Activated CD8-positive, alpha-beta memory T cell treated with anti-CD3 and anti-CD28 coated beads for 48 hours (primary cell): ENCODE measurements at places on chromosomes 7 and 10.

- no peak for DNase-seq
These were observed 129.6 kb downstream of the ATP6V0E2 start for GRCh38 chr7:150003304-150003810.

DNA sequence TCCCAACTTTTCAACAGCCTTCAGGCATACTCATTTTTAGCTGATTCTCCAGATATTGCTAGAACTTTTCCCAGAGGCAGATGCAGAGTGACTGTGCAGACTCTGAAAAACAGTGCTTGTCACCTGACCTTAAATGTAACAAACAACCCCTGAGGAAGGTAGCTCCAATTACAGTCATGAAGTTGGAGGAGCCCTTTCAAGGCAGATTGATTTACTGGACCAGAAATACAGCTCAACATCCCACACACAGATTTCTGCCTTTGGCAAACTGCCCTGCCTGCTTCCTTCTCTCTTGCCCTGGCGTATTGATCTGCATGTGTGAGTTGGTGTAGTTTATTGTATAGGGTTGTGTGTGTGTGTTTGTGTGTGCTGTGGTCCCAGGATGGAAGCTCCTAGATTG lies 38.5 kb downstream of the PYROXD2 start:
- no peak for DNase-seq

DNA sequence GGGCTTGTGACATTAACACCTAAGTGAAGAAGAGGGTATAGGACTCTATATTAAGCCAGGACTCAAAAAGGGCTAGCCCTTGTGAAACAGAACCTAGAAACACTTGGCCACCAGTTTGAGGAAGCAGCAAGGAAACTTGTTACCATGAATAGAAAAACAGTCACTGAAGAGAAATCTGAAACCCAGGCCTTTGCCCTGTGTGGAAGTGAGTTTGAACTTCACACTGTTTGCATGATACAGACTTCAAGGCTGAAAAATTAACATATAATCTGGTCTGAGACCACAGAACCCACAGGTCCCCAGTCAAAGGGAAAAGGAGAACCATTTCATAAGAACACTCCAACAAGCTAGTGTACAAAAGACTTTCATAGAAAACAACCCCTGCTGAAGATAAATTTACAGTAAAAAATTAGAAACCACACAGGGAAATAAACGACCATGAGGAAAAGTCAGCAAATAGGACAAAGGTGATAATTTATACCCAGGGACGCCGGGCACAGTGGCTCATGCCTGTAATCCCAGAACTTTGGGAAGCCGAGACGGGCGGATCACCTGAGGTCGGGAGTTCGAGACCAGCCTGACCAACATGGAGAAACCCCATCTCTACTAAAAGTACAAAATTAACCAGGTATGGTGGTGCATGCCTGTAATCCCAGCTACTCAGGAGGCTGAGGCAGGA lies 76.1 kb downstream of the SKIDA1 start:
- no peak for DNase-seq

DNA sequence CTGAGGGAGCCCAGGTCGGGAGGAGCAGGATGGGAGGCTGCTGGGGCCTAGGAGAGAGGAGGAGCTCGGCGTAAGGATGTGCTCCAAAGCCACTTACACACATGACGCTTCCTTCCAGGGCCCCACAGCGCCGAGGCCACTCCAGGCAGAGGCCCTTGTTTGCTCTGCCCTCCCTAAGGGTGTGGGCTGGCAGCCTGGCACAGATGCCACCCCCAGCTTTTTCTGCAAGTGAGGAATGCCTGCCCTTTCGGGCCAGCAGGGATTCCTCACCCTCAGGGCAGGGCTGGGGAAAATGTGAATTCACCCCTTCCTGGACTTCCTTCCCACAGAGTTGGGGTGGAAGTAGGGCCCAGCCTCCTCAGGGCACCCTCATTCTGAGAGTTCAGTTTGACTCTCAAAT lies 5.6 kb upstream of the AQP1 start:
- no peak for DNase-seq

DNA sequence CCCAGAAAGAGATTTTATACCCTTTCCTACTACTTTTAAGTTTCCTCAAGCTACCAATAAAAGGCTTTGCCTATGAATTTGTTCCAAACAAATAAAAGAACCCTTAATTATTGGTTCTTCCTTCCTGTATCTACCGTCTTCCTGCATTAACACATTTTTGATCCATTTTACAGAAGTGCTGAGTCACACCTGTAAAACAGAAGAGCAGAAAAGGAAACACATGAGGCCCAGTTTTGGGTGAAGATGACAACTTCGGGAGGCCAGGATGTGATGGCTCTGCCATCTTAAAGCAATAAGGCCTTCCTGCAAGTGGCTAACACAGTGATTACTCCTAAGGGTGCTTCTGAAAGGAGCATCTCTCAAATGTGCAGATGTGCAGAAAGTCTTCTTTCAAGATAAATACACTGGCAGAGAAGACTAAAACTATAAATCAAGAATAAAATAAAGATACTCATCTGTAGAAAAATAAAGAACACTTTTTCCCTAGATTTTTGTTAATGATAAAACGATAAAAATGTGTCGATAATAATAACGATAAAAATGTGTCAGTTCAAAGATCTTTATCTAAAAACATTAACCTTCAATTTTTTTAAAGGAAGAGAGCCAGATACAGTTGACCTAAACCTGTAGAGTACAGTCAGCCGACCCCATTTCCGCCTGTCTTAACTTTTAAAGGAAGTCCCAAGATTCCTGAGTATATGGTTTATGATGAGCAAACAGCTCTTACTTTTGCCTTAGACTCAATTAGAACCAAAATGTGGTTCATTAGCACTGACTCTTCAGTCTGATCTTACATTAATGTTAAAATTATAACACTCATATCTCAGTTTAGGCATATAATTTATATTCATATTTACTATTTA lies 108.6 kb downstream of the UBE2H start:
- DNase-seq, result no peak

DNA sequence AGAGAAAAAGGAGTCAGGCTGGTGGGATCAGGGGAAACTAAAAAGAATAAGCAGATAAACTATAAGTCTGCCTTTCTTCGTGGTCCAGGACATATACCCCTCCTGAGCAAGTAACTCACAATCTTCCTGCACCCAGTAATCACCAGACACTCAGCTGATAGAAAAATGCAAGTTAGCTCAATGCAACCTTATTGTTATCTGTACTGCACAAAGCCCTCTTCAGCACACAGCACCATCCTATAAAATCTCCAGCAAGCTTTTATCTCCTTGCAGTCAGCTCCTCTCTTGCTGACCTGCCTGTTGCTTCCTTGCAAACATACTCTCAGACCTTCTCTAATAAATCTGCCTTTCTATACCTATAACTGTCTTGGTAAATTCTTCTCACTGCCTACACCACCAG lies 6.7 kb downstream of the SLC37A3 start:
- DNase-seq, result no peak

- no peak for DNase-seq
These were observed 29.2 kb downstream of the FAM3C start for GRCh38 chr7:121366852-121367431.

GRCh38 chr10:104867966-104868598 lies 227.0 kb downstream of the SORCS3 start:
- DNase-seq, result no peak

GRCh38 chr7:40232242-40232893 lies 97.6 kb downstream of the SUGCT start:
- DNase-seq, result no peak

GRCh38 chr7:154474903-154475520 lies 422.8 kb downstream of the DPP6 start:
- DNase-seq, result no peak

DNA sequence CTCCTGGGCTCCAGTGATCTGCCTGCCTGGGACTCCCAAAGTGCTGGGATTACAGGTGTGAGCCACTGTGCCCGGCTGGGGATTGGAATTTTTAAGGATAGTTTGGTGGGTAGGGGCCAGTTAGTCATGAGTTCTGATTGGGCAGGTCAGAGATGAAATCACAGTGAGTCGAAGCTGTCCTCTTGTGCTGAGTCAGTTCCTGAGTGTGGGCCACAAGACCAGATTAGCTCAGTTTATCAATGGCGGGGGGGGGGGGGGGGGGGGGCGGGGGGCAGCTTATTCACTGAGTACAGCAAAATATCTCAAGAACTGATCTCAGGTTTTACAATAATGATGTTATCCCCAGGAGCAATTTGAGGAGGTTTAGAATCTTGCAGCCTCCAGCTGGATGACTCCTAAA lies 11.6 kb upstream of the ERCC6 start:
- no peak for DNase-seq

DNA sequence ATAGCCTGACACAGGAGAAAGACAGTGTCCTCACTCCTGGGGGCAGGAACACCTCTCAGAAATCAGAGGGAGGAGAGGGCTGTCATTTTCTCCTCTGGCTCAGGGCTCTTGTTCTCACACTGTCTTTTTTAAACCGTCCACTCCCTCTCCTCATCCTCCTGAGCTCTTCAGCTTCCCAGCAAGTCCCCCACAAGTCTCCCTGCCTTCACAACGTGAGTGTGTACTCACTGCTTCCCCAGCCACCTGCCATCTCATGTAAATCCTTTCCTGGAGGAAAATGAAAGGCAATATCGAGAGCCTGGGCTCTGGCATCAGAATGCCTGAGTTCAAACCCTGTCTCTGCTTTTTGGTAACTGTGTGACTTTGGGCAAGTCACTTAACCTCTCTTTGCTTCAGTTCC lies 5.7 kb downstream of the LLCFC1 start:
- DNase-seq, result no peak

- DNase-seq, result no peak
These were observed 164.6 kb upstream of the ZMIZ1 start for GRCh38 chr10:78904196-78904595.

DNA sequence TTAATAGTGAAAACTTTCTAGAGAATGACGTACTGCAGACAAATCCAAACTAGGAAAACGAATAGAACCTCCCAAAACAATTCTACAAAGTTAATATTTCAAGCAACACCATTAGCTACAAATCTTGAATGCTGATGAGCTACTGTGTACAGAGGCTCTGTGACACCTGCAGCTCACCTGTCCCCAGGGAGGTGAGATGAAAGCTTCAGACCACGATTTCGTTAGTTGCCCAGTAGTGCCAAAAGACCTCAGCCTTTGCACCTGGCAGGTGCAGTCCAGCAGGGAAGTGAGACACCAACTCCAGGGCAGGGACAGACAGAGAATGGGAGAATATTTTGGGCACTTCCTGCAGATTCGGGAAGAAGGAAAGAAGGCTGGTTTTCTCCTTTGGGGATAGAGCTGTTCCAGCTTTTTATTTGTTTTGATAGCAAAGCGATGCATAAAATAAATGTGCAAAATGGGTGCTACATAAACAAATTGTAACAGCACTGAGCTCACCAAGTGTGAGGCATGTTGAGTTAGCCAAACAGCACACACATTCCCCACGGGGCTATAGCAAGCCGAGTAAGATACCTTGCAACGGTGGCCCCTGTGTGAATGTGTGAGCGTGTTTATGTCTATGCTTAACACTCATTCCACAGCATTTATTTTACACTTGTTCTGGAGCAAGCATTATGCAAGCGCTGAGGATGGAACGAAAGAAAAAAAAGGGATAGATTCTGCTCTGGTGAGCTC lies 1024.8 kb upstream of the AUTS2 start:
- no peak for DNase-seq

- no peak for DNase-seq
These were observed 69.7 kb upstream of the FHIP2A start for GRCh38 chr10:114751856-114752255.

DNA sequence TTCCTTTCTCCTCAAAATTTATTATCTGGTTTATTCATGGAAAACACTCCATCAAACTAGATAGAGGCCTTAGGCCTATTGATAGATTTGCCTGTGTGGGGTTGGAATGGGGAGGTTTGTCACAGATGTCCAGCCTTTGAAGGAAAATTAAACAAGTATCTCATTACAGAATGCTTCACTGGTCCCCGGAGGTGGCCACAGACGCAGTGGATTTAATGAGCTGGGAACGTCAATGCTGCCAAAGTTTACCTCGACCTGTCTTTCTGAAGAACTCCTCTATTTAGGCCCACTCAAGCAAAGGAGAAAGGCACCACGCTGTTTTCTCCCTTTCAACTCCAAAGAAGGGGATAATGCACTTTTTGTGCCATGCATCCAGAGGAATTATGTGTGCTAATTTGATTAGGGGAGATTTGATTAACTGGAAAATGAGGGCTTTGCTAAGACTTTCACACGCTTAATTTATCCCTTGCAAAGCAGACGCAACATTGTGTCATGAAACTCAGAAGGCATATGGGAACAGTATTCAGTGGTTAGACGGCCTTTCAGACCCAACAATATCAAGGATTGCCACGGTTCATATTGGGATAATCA lies 558.8 kb upstream of the GALNT17 start:
- DNase-seq, result no peak

DNA sequence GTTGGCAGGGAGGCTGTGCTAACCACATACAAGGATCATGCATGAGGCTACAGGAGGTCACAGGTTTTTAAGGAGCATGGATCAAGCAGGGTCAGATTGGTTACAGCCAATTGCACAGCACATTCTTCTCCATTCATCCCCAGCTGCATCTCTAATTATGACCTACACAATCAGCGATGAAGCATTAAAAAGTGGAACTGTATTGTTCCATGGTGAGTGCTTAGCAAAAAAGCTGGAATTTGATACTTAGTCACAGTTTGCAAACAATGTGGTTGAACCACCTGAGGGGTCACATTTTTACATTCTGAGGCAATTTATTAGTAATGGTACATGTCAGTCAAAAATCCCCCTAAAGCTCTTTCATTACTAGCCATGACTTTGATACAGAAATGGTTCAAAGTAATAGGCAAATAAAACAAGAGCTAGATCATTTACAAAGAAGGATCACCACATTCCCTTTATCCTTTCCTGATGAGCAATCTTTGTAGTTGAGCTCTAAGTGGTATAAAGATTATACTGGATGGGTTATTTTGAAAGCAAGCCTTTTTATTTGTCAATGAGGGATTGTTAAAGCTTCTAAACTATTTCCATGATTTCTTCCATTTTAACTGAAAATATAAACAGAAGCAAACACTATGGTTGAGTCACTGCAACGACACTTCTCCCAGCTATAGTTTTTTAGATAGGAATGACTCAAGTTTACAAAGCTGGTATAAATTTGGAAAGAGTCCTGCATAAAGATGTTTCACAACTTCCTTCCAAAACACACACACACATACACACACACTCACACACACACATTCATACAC lies 217.8 kb upstream of the SEMA3A start:
- no peak for DNase-seq

DNA sequence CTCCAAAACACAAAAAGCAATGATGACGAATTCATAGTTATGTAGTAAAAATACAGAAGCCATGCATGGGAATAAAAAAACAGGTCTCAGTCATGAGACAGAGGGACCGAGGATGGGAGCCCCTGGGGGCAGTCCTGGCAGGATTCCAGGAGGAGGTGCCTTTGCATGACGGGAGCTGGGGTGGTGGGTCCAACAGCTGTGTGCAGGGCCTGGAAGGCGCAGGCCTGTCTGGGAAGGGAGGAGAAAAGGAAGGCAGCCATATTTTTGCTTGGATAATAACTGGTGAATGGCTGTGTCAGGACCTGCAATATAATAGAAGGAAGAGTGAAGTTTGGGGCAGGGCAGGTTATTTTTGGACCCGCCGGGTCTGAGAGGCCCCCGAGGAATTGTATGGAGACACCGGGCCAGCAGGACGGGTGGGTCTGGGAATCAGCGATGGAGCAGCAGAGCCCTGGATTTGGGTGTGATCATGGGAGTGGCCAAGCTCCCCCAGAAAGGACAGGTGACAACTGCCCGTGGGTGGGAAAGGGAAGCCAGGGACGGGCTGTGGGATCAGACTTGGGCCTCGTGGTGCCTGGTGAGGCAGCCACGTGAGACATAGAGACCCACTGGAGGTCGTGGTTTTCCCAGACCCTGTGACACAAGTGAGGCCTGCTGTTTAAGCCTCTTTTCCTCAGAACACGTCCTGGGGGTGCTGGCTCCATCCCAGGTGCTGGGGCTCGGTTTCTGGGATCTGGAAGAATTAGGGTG lies 2.9 kb upstream of the JAKMIP3 start:
- no peak for DNase-seq

- no peak for DNase-seq
These were observed 117.6 kb downstream of the GLCCI1 start for GRCh38 chr7:8086239-8086638.
